ENCODE measurements at places on chromosomes 7 and 10.

DNA sequence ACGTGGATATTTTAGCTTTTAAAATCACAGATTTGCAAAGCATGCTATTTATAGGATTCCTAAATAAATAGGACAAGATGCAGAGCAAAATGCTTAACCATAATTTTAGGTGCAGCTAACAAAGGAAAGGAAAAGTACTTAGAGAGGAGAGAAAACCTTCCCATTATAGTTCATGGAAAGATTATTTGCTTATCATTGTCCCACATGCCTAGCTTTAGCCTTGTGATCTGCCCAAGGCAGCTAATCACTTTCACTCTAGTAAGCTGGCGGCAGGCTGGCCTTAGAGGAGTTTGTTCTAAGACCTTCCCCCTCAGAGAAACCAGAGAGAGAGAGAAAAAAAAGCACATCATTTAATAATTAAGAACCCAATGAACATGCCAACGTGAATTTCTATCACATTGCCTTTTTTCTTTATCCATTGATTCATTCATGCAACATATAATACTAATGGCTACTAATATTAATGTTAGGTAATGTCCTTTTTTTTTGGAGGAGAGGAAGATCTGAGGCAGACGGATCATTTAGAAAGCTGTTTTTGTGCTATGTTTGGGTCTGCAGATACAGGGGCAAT, 274.6 kb downstream of the ARL4A start:
- no peak for DNase-seq

DNA sequence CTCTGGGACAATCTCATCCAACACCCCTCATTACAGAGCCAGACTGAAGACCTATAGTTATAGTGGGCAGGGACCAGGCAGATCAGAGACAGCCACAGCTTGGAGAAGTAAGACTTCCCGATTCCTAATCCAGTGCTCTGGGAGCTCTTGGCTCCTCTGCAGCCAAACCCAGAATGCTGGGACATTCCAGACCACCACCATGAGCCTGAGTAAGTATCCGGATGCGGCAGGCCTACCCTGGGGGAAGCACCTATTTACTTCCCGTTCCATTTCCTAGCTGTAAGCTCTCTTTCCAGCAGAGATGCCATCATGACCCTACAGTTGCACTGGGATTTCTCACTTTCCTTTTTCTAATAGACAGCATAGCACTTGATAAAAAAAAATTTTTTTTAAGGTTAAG, 16.4 kb downstream of the HIP1 start:
- no peak for DNase-seq

DNA sequence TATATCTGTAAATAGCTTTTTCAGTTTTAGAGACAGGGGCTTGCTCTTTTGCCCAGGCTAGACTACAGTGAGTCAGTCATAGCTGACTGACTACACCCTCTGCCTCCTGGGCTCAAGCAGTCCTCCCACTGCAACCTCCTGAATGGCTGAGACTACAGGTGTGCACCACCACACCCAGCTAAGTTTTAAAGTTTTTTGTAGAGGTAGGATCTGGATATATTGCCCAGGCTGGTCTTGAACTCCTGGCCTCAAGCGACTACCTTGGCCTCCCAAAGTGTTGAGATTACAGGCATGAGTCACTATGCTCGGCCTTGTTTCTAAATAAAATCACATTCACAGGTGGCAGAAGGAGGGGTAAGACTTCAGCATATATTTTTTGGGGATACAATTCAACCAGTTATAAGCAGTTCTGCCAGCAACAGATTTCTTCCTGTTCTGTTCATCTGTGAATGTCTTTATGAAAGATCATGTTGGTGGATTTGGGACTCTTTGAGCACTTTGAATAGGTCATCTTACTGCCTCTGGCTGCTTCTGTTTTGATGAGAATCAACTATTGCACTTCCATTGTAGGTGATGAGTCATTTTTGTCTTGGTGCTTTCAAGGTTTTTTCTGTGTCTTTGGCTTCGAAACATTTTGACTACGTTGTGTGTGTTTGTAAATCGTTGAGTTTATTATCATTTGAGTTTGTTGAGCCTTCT, 15.7 kb downstream of the RBM33 start:
- no peak for DNase-seq

DNA sequence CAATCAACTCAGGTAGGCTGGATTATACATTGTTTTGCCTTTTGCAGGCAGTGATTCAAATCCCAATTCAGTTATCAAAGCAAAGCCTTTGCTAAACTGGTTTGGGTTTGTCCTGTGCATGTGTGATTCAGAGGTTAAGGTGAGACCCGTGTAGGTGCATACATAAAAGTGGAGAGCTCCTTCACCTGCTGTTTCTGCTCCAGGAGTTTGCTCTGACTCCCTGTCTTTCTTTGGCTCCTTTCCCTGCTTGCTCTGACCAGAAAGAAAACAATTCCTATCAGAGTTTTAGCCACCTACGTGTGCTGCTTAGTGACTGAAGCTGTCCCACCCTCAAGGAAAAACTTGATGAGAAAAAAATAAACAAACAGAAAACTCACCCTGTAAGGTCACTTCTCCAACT, 101.1 kb downstream of the TPST1 start:
- no peak for DNase-seq

- DNase-seq = no peak
These were observed 50.6 kb upstream of the IGFBP3 start for GRCh38 chr7:45971661-45972175.

GRCh38 chr10:103281753-103282152, 4.8 kb downstream of the INA start:
- DNase-seq = peak; percentile 81

GRCh38 chr10:652233-652632, 37.2 kb downstream of the DIP2C start:
- peak; percentile 42 for DNase-seq

GRCh38 chr10:92208157-92208720, 82.6 kb downstream of the CPEB3 start:
- DNase-seq = peak; percentile 10

DNA sequence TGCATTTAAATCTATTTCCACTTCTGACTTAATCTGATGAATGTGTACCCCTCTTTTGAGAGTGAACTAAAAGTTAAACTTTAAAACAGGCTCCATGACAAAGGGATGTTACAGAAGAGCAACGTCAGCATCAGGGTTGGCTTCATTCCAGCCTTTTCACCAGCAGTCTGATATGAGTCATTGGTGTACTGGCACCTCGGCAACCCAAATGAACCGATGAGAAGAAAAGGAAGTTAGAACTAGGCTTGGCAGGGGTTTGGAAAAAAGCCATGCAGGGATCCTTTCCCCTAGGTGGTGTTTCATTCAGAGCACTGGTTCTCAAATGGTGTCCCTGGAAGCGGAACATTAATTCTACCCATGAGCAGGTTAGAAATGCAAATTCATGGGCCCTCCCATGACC, 53.6 kb downstream of the SEC61G start:
- DNase-seq = peak; percentile 3

Data from muscle of leg (tissue), 16 donors.